ENCODE measurements at places on chromosomes 5 and 9. TPM values are rescaled to one million over a fixed set of nuclear protein-coding genes. Genes with fewer than 3 reads are reported as not detected.

PCDHGC4 gene
- total RNA-seq = 0.31 TPM

BHMT gene
- total RNA-seq = not detected

FGF10 gene
- total RNA-seq = not detected

FAM169A gene
- 22.3 TPM for total RNA-seq

ANKRD20A1 gene
- not detected for total RNA-seq

HINT2 gene
- 28.3 TPM for total RNA-seq

FAM221B gene
- not detected for total RNA-seq

PAEP gene
- not detected for total RNA-seq

ACOT12 gene
- total RNA-seq = not detected

EQTN gene
- 0.23 TPM for total RNA-seq

EPB41L4B gene
- total RNA-seq = 5.9 TPM

IL13 gene
- total RNA-seq = not detected

OR2K2 gene
- not detected for total RNA-seq

TNFSF8 gene
- total RNA-seq = not detected

ZDHHC11B gene
- total RNA-seq = not detected

MAST4 gene
- total RNA-seq = 36.8 TPM

ANKRD18B gene
- 1.8 TPM for total RNA-seq

FOXD4 gene
- total RNA-seq = 0.65 TPM

CAVIN4 gene
- 0.08 TPM for total RNA-seq

MBLAC2 gene
- total RNA-seq = 5.5 TPM

NIM1K gene
- 0.08 TPM for total RNA-seq

ADGRV1 gene
- total RNA-seq = 0.39 TPM

ZBED3 gene
- 0.49 TPM for total RNA-seq

HRH2 gene
- total RNA-seq = not detected

TENT4A gene
- 9.7 TPM for total RNA-seq

PDLIM4 gene
- total RNA-seq = 74.6 TPM

PRSS3 gene
- total RNA-seq = 40.3 TPM

FABP6 gene
- 0.31 TPM for total RNA-seq

SPATA9 gene
- total RNA-seq = not detected

PCA3 gene
- not detected for total RNA-seq

SLC34A1 gene
- not detected for total RNA-seq

FOXI1 gene
- not detected for total RNA-seq

SLC6A19 gene
- not detected for total RNA-seq

PFN3 gene
- total RNA-seq = not detected

SPINK1 gene
- not detected for total RNA-seq

HMCN2 gene
- not detected for total RNA-seq

CAMK4 gene
- total RNA-seq = 1.0 TPM

ANKRD55 gene
- total RNA-seq = not detected

SPINK4 gene
- not detected for total RNA-seq

COL15A1 gene
- not detected for total RNA-seq

ICE1 gene
- 15.4 TPM for total RNA-seq

EDIL3 gene
- under 0.01 TPM for total RNA-seq

SPATA31E1 gene
- total RNA-seq = not detected

PCDHGC5 gene
- 1.2 TPM for total RNA-seq

SLC1A1 gene
- total RNA-seq = 0.04 TPM

SLC35D2 gene
- total RNA-seq = 17.2 TPM

IL9 gene
- not detected for total RNA-seq

FOXD1 gene
- total RNA-seq = 6.6 TPM

TICAM2 gene
- total RNA-seq = 0.47 TPM

CDO1 gene
- total RNA-seq = not detected

SLC1A3 gene
- total RNA-seq = 12.2 TPM

FGF18 gene
- total RNA-seq = not detected

GABRA6 gene
- total RNA-seq = not detected

RAD17 gene
- 13.1 TPM for total RNA-seq

CYSRT1 gene
- total RNA-seq = 0.70 TPM

FAM200C gene
- 0.86 TPM for total RNA-seq

FBP2 gene
- total RNA-seq = not detected
